ENCODE measurements at places on chromosomes 6 and 20. TPM values are rescaled to one million over a fixed set of nuclear protein-coding genes. Genes with fewer than 3 reads are reported as not detected.

VGLL2 gene
- not detected for total RNA-seq

SRC gene
- 6.4 TPM for total RNA-seq

VIP gene
- not detected for total RNA-seq

C20orf204 gene
- total RNA-seq = 6.1 TPM

TSPO2 gene
- total RNA-seq = not detected

OLIG3 gene
- not detected for total RNA-seq

SLC17A3 gene
- total RNA-seq = 0.66 TPM

PTGIS gene
- total RNA-seq = 40.6 TPM

OVOL2 gene
- not detected for total RNA-seq

DEF6 gene
- 125 TPM for total RNA-seq

Data from activated T-helper 1 cell treated with anti-CD3 and anti-CD28 coated beads, Interleukin-12 subunit alpha, Interleukin-12 subunit beta, Interleukin-2, Interleukin-4 antibody, amounts not matched to agents 30 ng/mL and 10 ng/mL and 1 ng/mL, durations not matched to agents 14 hours and 24 hours and 36 hours (primary cell).